H1 (cell line): ENCODE measurements at places on chromosomes 5 and 9. TPM values are rescaled to one million over a fixed set of nuclear protein-coding genes. Genes with fewer than 3 reads are reported as not detected.

CDX1 gene
- not detected in 2 replicates for total RNA-seq

MYMK gene
- not detected in 2 replicates for total RNA-seq

PLPPR1 gene
- total RNA-seq, result 1.2 and 1.4 TPM in 2 replicates

QRFP gene
- not detected in 2 replicates for total RNA-seq

PCDHGB6 gene
- 3.4 and 4.1 TPM in 2 replicates for total RNA-seq

GRCh38 chr9:134247918-134248631, 78.2 kb upstream of the RXRA start:
- DNase-seq, result no peak

DNA sequence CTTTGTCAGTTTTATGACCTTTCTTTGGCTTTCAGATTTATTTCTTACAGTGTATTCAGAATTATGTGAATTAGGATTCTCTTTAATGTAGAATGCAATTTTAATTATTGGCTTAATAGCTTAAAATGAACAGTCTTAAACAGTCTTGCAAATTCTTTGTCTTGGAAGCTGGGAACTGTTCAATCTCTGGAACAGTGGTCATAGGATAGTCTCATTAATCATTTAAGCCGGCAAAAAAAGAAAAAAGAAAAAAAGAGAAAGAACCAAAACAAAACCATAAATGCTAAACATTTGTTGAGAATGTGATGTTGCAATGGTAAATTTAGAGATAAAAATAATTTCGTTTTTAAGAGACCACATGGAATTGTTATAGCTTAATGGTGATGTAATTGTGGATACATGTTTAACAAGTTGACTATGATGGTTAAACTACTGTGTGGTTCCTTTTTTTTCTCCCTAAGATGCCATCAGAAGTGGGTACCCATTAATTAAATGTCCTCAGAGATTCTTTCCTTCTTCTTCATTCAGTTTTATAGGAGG, 61.6 kb downstream of the NNT start:
- no peak for DNase-seq
